ENCODE measurements at places on chromosomes 1 and 21.

DNA sequence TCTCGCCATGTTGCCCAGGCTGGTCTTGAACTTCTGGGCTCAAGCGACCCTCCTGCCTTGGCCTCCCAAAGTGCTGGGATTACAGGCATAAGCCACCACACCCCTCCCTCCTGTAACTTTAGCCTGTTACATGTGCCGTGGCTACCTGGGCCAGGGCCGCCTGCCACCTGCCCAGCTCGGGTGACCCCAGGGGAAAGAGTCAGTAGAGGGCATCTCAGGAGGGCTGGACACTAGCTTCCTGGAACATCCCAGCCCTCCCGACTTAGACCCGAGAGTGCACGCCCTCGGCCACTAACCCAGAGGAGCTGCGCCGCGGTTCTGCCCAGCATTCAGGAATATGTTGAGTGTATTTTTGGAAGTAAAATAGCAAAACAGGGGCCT lies 40.4 kb upstream of the TMEM52 start:
- DNase-seq, result no peak

- DNase-seq, result no peak
Observed at GRCh38 chr21:32499249-32500055, 85.9 kb downstream of the TCP10L start.

- no peak for DNase-seq
Observed at GRCh38 chr1:21647431-21648351, 21.5 kb downstream of the RAP1GAP start.

DNA sequence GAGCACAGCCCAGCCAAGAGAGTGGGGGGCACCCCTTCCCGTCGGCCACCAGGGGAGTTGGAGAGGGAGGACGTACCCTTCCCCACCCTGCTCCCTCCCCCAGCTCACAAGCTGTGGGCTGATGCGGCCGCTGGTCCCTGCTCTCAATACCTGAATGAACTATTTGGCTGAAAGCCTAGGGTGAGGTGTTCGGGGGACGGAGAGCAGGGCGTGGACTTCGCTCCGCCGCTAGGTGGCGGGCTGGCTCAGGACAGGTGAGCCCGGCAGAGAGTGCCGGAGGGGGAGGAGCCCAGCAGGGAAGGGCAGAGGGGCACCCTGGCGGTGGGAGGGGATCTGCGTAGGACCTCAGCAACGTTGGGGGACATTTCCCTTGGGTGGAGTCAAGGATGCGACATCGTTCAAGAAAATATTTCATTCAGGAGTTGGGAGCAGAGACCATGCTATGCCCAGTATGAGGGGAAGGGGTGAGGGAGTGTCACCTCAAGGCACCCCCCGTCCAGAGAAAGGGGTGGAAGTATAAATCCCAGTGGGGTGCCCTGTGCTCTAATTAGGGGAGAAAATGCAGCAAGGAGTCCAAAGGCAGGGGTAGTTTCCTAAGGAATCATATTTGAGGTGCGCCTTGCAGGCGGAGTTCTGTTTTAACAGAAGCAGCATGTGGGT lies 12.0 kb upstream of the RHBG start:
- DNase-seq, result peak; percentile 69

DNA sequence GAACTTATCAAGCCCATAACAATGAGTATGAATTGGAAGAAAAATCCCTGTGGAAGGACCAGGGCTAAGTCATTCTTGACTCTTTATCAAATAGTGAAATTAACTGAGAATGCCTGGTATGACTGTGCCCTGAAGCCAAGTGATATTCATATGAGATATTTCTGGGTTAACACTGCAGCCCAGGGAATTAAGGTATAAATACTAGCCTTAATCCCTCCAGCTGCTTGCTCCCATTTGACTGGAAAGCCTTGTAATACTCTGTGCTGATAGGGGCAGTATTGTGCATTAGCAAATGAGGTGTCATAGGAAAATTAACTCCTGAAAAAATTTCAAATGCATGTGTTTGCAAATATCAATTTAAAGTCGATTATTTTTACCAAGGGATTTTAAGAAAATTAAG lies 568.8 kb downstream of the LMO4 start:
- no peak for DNase-seq
